ENCODE measurements at places on chromosomes 2 and 18.

GRCh38 chr2:95068256-95068655, 42.7 kb downstream of the MAL start:
- DNase-seq = no peak

DNA sequence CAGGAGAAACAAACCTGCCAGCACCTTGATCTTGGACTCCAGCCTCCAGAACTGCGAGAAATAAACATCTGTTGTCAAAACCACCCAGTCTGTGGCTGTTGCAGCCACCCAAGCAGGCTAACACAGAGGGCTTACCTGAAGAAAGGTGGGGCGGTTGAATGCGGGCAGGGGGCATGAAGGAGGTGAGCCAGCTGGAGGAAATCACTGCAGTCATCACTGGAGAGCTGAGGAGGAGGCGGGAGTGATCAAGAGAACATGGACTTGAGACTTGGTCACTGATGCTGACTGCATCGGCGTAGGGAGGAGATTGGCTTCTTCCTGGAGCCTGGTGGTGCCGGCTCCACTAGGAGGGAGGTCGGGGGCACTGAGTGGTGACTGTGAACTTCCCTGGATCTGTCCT, 14.6 kb upstream of the ARMC9 start:
- no peak for DNase-seq

DNA sequence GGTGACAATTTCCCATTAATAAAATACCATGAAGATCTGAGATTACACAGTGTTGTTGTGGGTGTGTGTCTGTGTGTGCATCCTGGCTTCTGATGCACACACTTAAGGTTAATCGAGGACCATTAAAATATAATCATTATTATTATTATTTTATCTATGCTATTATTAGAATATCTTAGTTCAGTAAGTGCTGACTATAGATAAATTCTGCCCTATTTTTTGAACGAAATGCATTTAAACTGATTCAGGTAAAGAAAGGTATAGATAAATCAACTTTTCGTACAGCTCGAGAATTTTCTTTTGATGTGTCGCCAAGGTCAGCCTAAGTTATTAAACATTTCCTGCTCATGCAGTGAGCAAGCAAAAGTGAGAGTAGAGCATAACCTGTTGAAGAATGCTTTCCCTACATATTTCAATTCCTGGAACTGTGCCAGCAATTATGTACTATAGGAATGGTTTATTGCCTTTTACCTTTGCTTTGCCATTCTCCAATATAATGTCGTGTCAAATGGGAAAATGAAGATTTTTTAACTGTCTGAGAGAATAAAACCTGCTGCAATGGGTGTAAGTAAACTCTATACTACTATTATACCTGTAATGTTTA, 25.8 kb downstream of the KCNJ3 start:
- no peak for DNase-seq

DNA sequence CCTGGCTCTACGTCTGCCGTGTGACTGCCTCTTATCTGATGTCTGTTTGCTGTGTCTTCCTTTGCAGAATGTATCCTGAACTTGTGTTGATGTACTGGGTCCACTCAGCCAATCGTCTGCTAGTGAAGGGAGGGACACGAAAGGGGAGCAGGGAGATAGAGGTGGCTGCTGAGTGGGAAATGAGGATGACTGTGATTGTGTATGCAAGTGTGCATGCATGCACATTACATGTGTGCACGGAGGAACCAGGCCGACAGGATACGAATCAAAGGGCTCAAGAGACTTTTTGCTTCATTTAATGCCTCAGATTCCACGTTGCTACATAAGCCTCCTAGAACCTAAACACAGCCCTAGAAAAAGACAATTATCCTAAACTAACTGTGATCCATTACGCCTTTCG, 111.2 kb downstream of the TFCP2L1 start:
- no peak for DNase-seq

- DNase-seq = no peak
Measured at GRCh38 chr2:12442476-12442847, 274.3 kb upstream of the TRIB2 start.

DNA sequence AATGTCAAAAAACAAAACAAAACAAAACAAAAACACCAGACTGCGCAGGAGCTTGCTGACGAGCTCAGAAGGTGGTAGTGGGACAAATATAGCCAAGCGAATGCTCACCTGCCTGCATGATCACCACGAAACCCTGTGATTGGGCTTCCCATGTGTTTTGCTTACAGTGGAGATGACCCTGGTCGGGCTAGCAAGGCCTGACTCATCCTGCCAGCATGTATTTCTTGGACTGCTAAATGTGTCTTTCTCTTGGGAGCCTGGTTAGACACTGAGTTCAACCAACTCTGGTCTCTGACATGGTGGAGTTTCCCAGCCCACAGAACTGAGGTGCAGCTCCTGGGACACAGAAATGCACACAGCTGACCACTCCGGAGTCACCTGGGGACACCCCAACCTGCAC, 30.7 kb upstream of the DUSP2 start:
- no peak for DNase-seq

GRCh38 chr2:102186791-102187495, at the start of gene IL1RL2:
IL1RL2 (plus strand) TSS chr2:102187023; CDS start chr2:102187868, 845 bp downstream.
- no peak for DNase-seq

- DNase-seq = peak; percentile 45
Measured at GRCh38 chr2:176653479-176654443, 384.5 kb downstream of the MTX2 start.

- no peak for DNase-seq
Measured at GRCh38 chr18:600107-600506, 3.3 kb downstream of the CLUL1 start.

DNA sequence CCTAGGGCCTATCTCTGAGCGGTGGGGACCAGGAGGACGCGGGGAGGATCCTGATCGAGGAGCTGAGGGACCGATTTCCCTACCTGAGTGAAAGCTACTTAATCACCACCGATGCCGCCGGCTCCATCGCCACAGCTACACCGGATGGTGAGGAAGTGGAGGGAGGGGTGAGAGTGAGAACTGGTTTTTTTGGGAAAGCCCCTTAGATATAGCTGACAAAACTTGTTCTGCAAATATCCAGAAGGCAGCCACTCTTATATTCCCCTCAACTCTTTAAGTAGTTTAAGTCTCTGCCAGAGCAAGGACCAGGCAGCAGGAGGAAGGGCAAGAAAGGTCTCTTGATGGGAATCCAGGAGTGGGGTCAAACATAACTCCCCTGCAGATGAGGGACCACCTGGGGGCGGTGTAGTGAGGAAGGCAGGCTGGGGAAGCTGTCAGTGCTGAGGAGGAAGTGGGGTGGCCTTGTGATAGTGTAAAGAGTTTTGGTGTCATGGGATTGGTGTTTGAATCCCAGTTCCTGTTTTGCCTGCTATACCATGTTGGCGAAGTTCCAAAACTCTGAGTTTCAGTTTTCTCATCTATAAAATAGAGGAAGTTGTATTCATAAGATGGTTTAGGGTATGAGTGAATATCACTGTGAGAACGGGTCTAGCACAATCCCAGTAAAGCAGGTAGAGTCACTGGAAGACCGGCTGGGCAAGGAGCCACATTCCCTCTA, 3.4 kb downstream of the NAGK start:
- DNase-seq = peak; percentile 31

- no peak for DNase-seq
Measured at GRCh38 chr18:29879763-29880162, 1162.8 kb downstream of the DSC3 start.

DNA sequence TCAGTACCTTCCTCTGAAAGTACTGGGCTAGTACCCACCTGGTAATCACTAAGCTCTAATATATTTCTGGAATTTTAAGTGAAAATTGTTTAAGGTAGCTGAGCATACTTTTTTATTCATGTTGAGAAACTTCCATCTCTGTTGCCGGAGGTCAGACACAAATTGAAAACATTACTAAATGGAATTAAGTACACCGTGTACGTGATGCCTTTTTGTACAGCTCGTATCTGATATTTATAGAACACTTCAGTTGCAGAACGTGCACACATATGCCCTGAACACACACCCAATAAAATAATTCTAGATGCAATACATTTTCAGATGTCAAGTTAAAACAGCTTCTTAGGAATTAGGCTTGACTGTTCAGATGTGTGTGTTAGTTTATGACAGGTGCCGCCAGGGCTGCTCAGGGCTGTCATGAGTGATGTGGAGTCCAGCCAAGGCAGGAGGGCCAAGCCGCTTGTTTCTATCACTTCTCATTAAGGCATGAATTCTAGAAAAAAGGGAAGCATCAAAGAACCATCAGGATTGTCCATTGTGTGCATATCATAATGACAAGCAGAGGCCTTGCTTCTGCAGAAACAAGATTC, 80.9 kb upstream of the FOSL2 start:
- no peak for DNase-seq

GRCh38 chr2:191740016-191740419, 62.1 kb downstream of the NABP1 start:
- DNase-seq = no peak

DNA sequence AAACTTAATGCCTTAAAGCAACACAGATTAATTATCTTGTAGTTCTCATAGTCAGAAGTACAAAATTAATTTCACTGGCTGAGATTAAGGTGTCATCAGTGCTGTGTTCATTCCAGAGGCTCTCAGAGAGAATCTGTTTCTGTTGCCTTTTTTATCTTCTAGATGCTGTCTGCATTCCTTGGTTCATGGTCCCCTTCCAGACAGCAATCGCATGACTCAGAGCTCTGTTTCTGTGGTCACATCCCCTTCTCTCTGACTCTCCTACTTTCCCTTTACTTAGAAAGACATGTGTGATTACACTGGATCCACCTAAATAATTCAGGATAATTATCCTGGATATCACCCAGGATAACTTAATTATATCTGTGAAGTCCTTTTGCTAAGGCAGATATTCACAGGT, 148.6 kb downstream of the MAIP1 start:
- no peak for DNase-seq

DNA sequence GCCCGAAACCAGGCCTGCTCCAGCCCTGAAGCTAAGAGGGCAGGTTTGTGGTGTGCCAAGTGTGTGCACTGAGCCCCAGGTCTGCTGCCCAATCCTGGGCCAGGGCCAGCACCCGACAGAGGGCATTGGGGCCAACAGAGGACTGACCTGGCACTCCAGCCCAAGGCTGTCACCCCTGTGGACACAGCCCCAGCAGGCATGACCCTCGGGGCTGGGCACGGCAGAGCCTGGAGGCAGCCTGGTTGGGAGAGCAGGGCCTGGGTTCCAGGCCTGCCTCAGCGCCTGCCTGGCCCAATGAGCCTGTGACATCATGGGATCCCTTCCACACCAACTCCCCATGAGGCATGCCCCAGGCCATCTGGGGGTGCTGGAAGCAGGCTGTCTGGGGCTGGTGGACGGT, 10.8 kb upstream of the SNED1 start:
- peak; percentile 1 for DNase-seq

- no peak for DNase-seq
Measured at GRCh38 chr2:233358335-233358734, 4.0 kb downstream of the DGKD start.
